ENCODE measurements at places on chromosomes 2 and 18.

- no peak for DNase-seq
Measured at GRCh38 chr2:204180649-204181048, 244.1 kb downstream of the ICOS start.

- DNase-seq, result no peak
Measured at GRCh38 chr2:216619411-216620393, 13.5 kb upstream of the IGFBP2 start.

GRCh38 chr2:238165288-238165921 is 6.6 kb downstream of the ERFE start:
- no peak for DNase-seq

- no peak for DNase-seq
Measured at GRCh38 chr2:159895258-159896065, 97.5 kb upstream of the CD302 start.

- DNase-seq, result no peak
Measured at GRCh38 chr2:101803128-101803527, 105.6 kb downstream of the MAP4K4 start.

DNA sequence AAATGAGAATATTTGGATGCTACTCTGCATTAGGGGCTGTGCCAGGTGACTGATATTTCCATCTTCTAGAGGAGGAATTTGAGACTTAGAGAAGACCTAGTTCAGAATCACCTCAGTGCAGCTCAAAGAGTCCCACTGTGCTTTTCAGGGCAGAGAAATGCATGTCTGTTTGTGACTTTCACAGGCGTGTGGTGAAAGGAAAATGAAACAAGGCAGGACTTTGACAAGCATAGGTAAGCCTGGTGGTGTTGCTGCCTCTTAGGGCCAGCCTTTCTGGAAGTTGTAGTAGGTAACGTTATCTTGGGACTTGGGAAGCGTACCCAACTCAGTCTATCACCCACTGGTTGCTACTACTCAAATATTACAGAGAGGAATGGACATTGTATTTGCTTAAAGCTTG is 2.6 kb downstream of the GPR39 start:
- DNase-seq, result no peak

DNA sequence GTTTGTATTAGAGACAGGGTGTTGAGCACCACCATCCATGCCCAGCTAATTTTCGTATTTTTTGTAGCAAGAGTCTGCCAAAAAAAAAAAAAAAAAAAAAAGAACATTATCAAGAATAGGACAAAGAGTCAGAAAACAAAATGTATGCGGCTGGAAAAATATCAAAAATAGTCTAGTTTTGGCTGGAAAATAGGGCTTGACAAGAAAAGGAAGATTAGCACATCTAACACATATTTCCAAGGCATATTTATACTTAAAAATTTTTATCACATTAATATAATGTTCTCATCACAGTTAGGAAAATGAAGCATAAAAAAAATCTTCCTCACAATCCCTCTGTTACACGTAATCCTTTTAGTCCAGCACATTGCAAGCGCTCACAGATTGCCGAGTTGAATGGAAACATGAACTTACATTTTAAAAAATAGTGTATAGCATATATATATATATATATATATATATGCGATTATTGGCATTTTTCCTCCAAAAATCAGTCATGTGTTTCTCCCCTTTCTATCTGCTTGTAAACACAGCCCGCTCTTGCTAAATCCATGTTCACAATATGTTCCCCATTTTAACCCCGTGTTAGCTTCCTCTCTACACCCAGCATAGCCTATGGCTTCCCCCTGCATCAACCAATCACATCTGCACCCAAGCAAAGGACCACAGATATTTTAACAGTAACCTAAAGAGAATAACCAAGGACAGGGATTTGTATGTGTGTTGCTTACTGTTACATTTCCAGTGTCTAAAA is 183.0 kb downstream of the AFF3 start:
- DNase-seq, result no peak

DNA sequence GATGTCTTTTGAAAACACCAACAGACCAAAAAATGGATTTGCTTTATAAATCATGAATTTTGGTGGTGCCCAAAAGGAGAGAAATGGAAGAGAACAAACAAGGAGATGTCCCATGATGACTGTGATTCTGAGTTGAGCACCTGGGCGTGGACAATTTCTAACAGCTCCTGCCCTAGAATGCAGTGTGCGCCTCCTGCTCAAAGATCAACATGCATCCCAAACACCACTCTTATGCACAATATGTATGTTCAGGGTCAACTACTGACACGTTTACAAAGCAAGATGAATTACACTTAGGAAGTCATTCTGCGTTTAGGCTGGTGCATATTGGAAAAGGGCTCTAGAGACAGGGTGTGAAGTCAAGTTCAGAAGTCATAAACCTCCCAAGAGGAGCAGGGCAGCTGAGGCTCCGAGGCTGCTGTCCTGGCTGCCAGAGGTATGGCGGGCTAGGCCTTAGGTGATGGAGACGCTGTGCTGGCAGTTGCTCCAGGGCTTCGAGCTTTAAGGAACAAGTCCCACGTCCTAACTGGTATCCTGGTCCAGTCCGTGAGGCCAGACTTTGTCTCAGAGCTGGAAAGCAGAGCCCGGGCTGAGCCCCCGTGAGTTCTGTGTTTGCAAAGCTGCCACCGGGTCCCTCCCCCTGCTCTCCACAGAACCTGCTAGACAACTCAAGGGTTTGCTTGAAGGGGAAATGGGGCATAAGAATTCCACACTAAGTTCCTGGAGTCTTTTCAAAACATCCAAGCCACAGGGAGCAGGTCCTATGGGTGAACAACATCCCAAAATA is 74.0 kb downstream of the ZNF516 start:
- DNase-seq, result no peak

GRCh38 chr2:55490554-55490953 is 29.0 kb upstream of the CFAP36 start:
- DNase-seq, result no peak

- DNase-seq, result no peak
Measured at GRCh38 chr2:196993617-196994016, 67.1 kb upstream of the PGAP1 start.

All from CD4-positive, alpha-beta T cell treated with Interleukin-12 subunit alpha and Interleukin-12 subunit beta, for 1 hour (primary cell).